ENCODE measurements at places on chromosomes 6 and 20.

- no peak for DNase-seq
Measured at GRCh38 chr20:34904202-34904621, 27.8 kb downstream of the ACSS2 start.

DNA sequence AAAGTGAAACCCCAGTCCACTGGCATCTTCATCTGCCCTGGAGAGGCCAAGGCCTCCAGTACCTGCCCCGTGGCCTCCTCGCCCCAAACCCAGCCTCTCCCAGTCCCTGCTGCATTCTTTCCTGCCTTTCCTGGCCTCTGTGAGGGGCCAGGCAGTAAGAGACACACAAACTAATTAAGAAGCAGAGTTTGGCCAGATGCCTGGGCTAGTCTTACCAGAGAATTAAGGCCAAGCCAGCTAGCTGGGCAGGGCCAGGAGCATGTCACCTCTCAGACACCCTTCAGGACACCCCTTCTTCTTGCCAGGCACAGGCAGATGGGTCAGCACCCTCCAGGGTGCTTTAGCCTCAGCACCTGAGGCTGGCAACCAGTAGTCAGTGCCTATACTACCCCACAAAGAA lies 2.4 kb downstream of the MDGA1 start:
- no peak for DNase-seq

GRCh38 chr6:158111987-158112386 lies 56.1 kb downstream of the SERAC1 start:
- DNase-seq: no peak

DNA sequence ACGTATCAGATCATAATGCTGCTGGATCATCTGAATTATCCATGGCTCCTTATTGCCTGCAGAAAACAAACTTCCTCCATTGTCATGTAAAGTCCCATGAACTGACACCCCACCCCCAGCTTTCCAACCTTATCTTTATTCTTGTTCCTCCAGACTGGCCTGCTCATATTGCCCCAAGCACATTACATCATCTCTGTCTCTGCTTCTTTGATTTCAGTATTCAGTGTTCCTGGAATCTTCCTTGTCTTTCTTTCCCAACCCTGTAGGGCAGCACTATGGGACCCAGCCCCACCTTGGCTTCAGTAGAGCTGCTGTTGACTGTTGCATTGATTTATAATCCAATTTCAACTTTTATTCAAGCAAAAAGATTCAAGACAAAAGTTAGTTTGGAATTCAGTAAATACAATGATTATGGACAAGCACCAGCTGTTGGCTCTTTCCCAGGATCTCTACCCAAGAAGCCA lies 187.5 kb upstream of the ECI2 start:
- DNase-seq: no peak
